Activated naive CD4-positive, alpha-beta T cell treated with anti-CD3 and anti-CD28 coated beads for 36 hours (primary cell): ENCODE measurements at places on chromosomes 7 and 10. TPM values are rescaled to one million over a fixed set of nuclear protein-coding genes. Genes with fewer than 3 reads are reported as not detected.
A peak's percentile ranks its signal among the peaks of the same experiment; 100 is the strongest.

DNA sequence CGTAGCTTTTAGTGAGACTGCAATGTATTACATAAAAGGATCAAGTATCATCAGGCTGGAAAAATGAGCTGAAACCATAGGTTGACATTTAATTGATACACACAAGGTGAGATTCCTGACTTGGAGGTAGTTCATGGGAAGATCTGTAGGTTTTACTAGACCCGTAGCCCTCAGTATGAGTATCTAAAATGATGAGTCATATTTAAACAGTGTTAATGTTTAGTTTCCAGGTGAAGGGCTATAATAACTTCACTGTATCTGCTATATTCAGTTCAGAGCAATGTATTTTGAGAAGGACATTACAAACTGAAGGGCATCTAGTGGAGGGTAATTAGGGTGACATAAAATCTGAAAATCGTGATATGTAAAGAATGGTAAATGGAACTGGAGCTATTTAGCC is 35.0 kb downstream of the ENTPD1 start:
- no peak overlapping the region for H3K27ac ChIP-seq
- DNase-seq, result no peak
- H3K36me3 ChIP-seq, result no peaks in the 10 kb centered on the region
- no peak overlapping the region for H3K4me3 ChIP-seq
- peaks cover 2% of the 10 kb centered on the region for H3K27me3 ChIP-seq

GRCh38 chr10:113301342-113301984 is 251.4 kb upstream of the HABP2 start:
- peaks cover 21% of the 10 kb centered on the region for H3K27me3 ChIP-seq
- no peaks in the 10 kb centered on the region for H3K36me3 ChIP-seq
- H3K4me1 ChIP-seq, result peaks cover 2% of the 10 kb centered on the region
- peak; percentile 25 for DNase-seq
- H3K27ac ChIP-seq, result no peak overlapping the region
- no peak overlapping the region for H3K4me3 ChIP-seq

DNA sequence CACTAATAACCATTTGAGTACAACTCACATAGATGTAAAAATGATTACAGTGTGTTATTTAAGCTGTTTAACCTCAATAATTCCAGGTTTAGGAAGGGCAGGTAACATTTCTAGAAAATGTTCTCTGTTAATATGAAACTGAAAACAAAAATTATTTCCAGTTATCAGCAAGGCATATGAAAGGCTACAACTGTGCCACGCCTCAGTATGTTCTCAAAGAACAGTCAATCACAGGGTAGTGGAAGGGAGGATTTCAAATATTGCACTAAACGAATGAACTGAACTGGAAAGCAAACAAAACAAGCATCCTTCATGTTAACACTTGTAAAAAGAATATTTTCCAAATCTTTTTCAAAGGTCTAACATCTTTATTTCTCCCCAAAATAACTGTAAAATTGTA is 31.3 kb downstream of the ARHGAP19 start:
- DNase-seq, result no peak
- H3K36me3 ChIP-seq, result peaks cover 22% of the 10 kb centered on the region
- H3K27me3 ChIP-seq, result no peaks in the 10 kb centered on the region
- no peak overlapping the region for H3K4me3 ChIP-seq
- H3K27ac ChIP-seq, result no peak overlapping the region

GRCh38 chr10:99996671-99997648 is 12.8 kb downstream of the DNMBP start:
- H3K4me1 ChIP-seq, result peaks cover 19% of the 10 kb centered on the region
- DNase-seq, result no peak
- H3K27ac ChIP-seq, result no peak overlapping the region

GRCh38 chr7:30028749-30029635 is 780 bp downstream of the PLEKHA8 start:
- H3K4me3 ChIP-seq, result no peak overlapping the region
- no peaks in the 10 kb centered on the region for H3K36me3 ChIP-seq
- peak overlapping the region; percentile 20 for H3K27ac ChIP-seq
- peaks cover 17% of the 10 kb centered on the region for H3K4me1 ChIP-seq

GRCh38 chr10:86962981-86963310 is 4.5 kb downstream of the SNCG start:
- H3K4me3 ChIP-seq, result no peak overlapping the region
- no peaks in the 10 kb centered on the region for H3K36me3 ChIP-seq
- peaks cover 26% of the 10 kb centered on the region for H3K4me1 ChIP-seq
- DNase-seq, result no peak
- no peak overlapping the region for H3K27ac ChIP-seq

DNA sequence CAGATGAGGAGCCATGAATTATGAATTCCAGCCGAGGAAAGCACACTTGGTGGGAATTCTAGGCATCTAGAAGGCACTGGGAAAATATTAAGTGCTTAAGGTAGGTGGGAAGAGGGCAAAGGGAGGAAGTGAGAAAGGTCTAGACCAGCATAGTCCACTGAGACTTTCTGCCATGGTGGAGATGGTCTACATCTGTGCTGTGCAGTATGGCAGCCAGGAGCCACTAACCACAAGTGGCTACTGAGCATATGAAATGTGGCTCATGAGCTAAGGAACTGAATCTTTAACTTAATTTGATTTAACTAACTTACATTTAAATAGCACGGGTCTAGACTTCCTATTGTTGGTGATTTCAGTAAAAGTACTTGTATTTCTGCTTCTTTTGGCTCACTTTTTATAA is 82.5 kb upstream of the SEM1 start:
- DNase-seq, result no peak
- no peak overlapping the region for H3K27ac ChIP-seq
- no peaks in the 10 kb centered on the region for H3K4me1 ChIP-seq
- H3K36me3 ChIP-seq, result no peaks in the 10 kb centered on the region
- no peak overlapping the region for H3K4me3 ChIP-seq
- peaks cover 12% of the 10 kb centered on the region for H3K27me3 ChIP-seq

Gene ZCCHC24
- 0.69 TPM for total RNA-seq

Gene SPOCK2
- total RNA-seq, result 208 TPM

Gene ZNF488
- 0.93 TPM for total RNA-seq

Gene HSPB1
- 115 TPM for total RNA-seq

Gene PRLHR
- total RNA-seq, result not detected

Gene DGKI
- 2.0 TPM for total RNA-seq

Gene GAD2
- total RNA-seq, result not detected
